NCI-H1105 (cell line): ENCODE measurements at places on chromosomes 2 and 18.

DNA sequence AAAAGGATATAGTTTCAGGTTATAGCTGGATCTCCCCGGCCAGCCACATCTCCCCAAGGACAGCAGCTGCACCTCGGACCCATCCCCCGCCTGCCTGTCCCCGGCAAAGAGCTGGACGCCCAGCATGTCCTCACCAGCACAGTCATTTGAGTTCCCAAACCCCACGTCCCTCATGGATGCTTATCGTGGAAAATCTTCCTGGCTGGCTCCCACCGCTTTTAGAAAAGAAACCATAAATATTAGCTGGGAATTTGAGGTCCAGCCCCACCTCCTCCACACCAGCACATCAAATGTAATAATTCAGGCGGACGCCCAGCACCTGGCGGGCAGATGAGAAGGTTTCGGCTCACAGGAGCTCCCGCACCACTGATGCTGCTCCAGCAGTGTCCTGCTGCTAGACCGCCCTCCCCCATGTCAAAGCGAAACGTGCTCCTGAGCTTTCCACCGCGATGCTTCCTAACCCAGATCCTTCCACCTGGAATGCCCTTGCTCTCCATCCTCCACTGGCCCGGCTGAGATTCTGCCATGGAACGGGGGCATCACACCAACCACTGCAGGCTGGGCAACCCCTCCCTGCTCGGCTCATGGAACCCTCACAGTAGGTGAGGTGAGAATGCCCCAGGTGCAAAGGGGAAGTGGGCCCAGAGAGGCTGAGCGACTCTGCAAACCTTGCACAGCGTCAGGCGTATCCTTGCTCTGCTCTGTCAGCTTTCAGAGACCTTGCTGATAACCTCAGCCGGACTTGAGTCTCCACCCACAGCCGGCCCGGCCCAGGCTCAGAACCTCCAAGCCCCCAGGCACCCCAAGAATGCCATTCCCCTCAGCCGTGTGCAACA lies 71.5 kb upstream of the GPC1 start:
- no peak for DNase-seq

GRCh38 chr2:109129921-109130722 lies 1.1 kb downstream of the SH3RF3 start:
- DNase-seq: no peak

DNA sequence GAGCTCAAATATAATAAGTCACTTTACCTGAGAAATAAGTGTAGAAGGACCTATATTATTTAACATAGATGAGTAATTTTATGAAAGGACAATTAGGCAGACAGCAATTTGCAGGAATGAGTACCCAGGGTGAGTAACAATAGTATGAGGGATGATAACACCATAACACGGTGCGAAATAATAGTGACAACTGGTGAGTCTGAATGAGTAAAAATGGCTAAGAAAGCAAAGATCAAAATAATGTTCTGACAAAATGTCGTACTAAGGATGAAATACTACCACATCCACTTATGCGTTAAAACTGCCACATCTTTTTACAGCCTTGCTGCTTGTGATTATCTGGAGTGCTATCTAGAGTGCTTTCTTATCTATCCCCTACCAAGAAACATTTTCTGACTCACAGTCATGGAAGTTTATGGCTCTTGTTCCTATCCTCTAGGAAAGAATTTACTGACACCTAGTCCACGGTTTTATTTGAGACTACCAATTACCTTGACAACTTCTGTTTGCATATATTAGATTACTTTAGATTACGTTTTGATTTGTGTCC lies 929.7 kb downstream of the LRP1B start:
- no peak for DNase-seq

GRCh38 chr2:126638746-126639145 lies 17.2 kb upstream of the GYPC start:
- no peak for DNase-seq

- no peak for DNase-seq
Observed at GRCh38 chr2:26454561-26455001, 23.3 kb downstream of the OTOF start.

DNA sequence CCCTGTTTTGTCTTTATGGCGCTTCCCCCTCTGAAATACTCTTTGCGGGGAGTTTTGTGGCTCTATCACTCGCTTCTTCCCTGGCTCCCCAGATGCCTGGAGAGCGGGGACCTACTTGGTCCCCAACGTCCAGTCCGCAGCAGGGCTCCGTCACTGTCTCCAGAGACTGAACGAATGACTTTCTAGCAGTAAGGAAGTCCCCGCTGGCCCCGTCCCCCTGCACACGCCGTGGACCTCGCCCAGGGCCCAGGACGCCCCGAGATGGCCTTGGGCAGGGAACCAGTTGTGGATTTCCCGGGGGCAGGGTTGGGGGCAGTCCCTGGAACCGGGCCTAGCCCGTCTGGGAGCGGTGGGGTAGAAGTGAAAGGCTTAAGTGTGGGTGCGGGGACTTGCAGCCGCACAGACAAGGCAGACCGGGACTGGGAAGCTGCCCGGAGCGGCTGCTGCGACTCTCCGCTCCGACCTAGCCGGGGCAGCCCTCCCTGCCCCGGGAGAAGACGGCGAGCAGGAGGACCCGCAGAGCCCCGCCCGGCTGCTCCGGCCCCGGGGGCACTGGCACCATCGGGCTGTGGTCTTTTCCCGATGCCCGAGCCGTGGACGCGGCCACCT lies 821 bp upstream of the EPHA4 start:
- peak; percentile 36 for DNase-seq

- peak; percentile 61 for DNase-seq
Observed at GRCh38 chr2:854460-854859, 96.2 kb upstream of the SNTG2 start.

GRCh38 chr2:86441392-86441881 lies 266 bp downstream of the KDM3A start:
- no peak for DNase-seq

- no peak for DNase-seq
Observed at GRCh38 chr18:49819823-49820671, 6.7 kb upstream of the ACAA2 start.

- no peak for DNase-seq
Observed at GRCh38 chr2:41379496-41380221, 668.2 kb upstream of the PKDCC start.

DNA sequence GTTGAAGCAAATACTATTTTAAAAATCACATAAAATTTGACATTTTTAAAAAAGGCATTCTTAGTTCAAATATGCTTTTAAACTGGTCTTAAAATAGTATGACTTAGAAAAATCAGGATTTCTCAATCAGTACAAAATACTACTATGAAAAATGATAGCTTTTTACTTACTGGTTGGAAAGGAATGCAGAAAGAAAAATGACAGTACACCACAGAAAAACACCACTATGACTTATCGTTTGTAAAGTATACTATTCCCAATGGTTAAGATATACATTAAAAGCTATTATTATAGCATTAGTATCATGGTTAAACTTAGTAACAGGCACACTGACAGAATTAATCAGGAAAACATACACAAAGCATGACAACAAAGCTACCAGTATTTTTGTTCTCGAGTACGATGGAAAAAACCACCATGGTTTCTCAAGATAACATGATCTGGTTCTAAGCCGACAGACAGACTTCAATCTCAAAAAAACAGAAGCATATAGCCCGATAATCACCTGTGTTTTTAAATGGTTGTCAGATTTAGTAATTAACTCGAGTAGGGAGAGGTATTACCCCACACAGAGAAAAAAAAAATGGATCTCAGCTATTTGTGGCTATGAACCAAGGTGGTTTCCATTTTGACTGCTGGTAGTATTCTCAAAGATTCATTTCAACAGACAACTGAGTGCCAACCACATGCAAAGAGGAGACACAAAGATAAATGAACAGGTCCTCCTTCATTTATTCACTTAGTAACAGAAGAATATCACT lies 39.1 kb downstream of the CUL3 start:
- no peak for DNase-seq

DNA sequence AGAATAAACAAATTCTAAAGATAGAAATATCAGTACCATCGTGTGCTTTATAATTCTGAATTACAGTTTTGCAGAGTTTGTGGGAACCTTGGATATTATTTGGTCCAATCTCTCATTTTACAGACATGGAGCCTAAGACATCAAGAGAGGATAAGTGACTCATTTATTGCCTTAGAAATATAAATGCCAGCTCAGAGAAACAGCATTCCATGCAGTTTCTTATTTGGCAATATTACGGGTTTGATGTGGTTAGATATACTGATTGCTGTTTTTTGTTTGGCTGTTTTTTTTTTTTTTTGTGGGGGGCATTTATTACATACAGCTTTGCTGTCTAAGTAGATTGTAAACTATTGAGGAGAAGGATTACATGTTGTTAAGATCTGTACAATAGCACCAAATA lies 1241.1 kb upstream of the LRRTM1 start:
- DNase-seq: no peak

DNA sequence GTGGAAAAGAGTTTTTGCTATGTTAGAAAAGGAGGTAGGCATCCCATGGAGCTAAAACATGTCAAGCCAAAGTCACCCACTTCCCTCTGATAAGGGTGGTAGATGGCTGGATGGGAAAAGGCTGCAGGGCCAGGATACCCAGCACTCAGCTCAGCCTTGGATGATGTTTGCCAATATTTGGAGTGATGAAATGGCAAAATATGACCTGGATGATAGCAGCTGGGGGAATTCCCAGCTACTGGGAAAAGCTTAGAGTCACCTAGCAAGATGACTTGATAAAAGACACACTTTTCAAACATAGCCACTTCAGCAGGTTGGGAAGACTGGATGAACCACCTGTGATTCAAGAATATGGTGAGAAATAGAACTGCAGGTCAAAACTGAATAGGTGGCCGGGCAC lies 10.1 kb downstream of the RFX8 start:
- no peak for DNase-seq

GRCh38 chr2:120684289-120685065 lies 51.2 kb upstream of the GLI2 start:
- no peak for DNase-seq

GRCh38 chr2:239920693-239921365 lies 104.3 kb downstream of the NDUFA10 start:
- DNase-seq: no peak

GRCh38 chr18:12391487-12392165 lies 14.6 kb upstream of the AFG3L2 start:
- no peak for DNase-seq

GRCh38 chr2:239321596-239322415 lies 79.0 kb downstream of the HDAC4 start:
- no peak for DNase-seq

- no peak for DNase-seq
Observed at GRCh38 chr2:26769089-26769761, 5.1 kb downstream of the SLC35F6 start.

DNA sequence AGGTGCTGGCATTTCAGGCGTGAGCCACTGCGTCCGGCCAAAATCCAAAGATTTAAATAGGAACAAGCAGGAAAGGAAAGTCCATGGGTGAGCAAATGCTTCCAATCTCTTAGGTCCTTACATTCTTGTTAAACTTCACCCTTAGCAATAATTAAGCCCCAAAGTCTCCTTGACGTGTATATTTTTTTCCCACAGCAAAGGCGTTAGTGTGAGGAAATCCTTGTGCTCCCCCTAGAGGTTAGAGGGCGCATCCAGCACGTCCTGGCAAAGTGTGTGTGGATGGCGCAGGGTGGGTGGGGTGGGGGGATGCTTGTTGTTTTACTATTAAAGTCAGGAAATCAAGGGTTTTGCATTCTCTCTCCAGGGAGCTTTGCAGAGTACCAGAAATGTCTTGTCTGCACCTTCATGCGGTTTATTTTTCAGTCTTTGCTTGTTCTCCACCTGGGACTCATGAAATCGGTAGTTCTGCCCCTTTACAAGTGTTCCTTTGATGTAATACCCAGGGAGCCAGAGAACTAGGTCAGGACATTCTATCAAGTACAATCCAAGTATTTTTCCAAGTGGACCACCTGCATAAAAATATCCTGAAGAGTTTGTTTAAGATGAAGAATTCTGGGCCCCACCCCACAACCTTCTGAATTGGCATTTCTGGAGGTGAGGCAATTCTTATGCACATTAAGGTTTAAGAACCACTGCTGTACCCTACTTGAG lies 22.2 kb upstream of the ITSN2 start:
- DNase-seq: peak; percentile 61

GRCh38 chr2:107334306-107334705 lies 448.3 kb upstream of the ST6GAL2 start:
- no peak for DNase-seq

DNA sequence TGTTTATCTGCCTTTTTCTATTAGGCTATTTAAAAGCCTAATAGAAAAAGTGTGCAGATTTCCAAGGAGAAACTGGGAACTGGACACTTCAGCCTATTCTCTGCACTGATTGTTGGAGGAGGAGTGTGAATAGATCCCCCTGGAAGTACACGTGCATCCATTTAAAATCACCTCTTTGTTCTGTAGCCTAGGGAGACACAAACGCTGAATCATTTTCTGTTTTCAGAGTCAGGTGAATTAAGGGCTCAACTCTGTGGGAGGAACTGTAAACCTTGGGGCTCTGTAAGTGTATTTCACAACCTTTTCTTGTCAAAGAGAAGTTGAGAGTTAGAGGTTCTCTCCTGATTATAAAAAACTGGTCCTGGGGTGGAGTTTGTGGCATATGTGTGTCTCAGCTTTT lies 159.7 kb downstream of the SPAG16 start:
- no peak for DNase-seq

DNA sequence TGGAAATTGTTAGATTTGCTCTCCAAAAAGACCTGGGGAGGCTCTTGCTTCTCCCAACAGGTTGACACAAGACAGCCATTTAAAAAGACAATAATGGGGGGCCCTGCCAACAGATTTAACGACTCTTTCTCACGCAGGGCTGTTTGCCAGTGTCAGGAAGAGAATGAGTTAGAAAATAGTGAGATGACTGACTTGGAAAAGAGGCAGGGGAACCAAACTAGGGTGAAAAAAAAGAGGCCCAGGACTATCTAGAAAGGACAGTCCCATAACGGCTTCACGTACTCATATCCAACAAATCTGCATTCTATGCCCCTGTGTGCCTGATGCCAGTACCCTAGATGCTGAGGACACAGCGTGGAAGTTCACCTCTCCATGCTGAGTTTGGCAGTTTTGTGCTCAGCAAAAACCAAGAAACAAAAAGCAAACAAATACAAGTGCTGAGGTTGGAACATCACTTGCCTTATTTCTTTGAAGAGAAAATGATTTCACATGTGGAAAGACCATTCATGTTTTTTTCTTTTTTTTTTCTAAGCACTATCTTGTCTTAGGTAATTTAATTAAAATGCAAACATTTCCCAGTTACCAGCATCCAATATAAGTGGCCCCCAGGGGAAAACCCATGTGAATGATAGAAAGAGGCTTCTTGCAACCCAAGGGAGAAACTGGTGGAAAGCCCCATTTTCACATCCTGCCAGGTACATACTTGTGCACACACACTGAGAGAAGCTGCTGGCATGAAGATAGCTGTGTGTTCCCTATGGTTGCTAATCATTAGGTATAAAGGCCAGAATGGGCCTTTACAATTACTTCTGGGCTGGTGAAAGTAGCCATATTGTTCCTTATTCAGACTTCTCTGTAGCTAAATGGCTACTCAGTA lies 10.6 kb upstream of the WIPF1 start:
- DNase-seq: no peak

DNA sequence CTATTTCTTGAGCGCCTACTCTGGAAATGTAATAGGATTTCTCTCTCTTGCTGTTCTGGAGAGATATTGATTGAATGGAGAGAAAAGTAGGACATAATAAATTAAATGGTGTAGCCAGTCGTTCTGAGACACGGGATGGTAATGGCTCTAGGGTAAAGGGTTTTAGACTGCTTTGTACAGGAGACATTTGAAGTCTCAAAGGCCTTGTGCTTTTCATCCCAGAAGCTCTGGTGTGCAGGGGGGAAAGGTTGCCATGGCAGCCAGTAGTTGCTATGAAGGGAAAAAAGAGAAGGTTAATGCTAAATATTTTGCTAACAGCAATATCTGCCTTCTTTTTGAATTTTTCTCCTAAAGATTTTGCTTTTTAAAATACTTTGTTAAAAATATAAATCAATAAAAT lies 359.3 kb downstream of the RIT2 start:
- no peak for DNase-seq

- DNase-seq: no peak
Observed at GRCh38 chr2:17620280-17620679, 79.8 kb downstream of the VSNL1 start.
